ENCODE measurements at places on chromosomes 5 and 9. TPM values are rescaled to one million over a fixed set of nuclear protein-coding genes. Genes with fewer than 3 reads are reported as not detected.
A peak's percentile ranks its signal among the peaks of the same experiment; 100 is the strongest.

GRCh38 chr5:102911973-102912372 lies 156.9 kb downstream of the PAM start:
- DNase-seq: no peak

DNA sequence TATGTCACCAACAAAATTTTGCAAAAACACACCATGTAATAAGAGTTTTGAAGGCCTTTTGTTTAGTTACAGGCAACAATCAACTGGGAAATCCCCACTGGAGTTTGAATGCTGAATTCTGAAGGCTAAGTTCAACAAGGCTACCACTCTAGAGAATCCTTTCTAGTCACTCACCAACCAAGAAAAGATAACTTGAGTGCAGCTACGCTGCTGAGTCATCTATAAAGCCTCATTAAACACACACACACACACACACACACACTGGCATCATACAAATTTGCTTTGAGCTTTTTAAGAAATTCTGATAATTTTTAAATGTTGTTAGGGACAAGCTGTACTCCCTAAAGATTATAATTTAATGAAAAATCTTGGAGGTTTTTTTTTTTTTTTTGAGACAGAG lies 219.6 kb downstream of the DENND1A start:
- DNase-seq: no peak

- DNase-seq: no peak
Observed at GRCh38 chr5:105506692-105507277, 1944.2 kb upstream of the NUDT12 start.

DNA sequence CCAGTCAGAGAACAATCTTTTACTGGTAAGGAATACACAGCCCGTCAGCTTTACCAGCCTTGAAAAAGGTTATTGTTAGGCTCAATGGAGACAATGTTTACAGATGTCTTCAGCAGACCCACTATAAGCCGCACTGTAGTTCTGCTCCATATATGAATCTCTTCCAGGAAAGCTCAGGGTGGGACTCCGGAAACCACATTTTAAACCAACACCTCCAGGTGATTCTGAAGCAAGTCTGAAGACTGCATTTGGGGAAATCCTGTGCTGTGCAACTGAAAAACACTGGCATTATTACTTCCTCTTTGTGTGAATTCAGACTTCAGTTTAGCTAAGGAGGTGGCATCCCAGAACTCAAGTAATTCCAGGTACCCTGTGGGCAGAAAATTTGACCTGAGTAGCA lies 3.5 kb downstream of the GZMK start:
- peak; percentile 53 for DNase-seq

GRCh38 chr9:125176636-125177035 lies 13.0 kb downstream of the PPP6C start:
- no peak for DNase-seq

The PCDHGB1 gene
- total RNA-seq: 0.48 TPM

DNA sequence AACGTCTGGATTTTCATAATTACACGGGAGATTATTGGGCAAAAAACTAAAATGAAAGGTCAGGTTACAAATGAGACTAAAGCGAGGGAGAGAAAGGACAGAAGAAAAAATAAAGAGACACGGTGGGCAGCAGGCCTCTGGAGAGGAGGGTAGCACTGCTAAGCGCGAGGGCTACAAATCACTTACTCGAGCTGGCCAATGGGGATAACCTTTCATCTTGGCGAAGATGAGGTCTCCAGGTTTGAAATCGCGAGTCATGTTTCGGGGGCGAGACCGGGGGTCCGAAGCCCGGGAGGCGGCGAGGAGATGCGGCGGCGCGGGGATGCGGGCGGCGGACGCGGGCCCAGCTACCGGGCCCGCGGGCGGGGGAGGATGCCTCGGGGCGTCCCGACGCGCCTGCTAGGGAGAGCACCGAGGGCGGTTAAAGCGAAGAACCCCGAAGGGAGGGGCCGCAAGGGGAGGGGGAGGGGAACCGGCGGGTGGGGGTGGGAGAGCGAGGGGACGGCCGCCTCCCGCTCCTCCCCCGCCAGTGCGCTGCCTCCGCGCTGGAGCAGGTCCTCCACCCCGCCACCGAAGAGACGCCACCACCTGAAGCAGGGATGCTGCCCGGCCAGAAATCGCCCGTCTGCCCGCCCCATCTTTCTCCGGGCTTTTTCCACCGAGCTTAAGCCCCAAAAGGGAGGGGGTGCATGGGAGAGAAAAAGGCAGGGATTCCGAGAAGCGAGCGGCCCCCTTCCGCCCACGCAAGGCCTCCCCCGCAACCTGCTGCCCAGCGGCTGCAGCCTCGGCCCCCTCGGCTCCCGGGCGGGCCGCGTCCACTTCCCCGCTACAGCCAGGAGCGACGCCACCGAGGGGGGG lies 610 bp downstream of the PSIP1 start:
- DNase-seq: peak; percentile 53

- no peak for DNase-seq
Observed at GRCh38 chr5:142881076-142881783, 111.1 kb downstream of the ARHGAP26 start.

DNA sequence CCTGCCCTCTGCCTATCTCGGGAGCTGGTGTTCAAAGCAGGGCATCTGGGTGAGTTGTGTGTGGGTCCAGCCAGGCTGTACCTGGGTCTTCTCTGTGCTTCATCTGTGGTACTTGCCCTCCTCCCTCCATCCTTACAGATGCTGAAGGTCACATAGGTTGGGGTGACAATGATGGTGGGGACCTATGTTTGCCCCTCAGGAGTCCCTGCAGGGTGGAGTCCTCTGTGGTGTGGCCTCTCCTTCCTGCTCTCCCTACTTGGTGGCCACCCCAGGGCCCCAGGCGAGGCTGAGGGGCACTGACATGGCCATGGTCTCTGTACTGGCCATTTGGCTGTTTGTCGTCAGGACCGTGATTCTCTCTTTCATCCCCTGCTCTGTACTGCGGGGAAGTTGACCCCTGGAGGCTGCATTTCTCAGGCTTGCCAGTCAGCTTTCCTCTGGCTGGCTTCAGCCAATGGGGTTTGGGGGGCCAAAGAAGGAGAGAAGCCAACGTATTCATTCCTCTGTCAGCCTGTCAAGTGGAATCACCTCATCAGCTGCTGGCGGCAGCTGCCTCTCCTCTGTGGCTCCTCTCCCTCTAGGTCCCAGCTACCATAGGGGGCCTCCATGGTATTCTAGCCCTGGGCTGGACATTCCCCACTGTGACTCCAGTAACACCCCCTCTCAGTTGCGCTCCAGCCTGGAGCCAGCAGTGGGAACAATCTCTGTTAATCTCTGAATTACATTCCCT lies 4.6 kb downstream of the DCANP1 start:
- DNase-seq: no peak

GRCh38 chr5:191036-191948 lies at the start of gene LRRC14B:
TSS of gene LRRC14B (plus strand) at chr5:191495. CDS start at chr5:191539, 44 bp downstream.
- DNase-seq: no peak

- DNase-seq: no peak
Observed at GRCh38 chr9:124392871-124393460, 22.3 kb downstream of the PSMB7 start.

DNA sequence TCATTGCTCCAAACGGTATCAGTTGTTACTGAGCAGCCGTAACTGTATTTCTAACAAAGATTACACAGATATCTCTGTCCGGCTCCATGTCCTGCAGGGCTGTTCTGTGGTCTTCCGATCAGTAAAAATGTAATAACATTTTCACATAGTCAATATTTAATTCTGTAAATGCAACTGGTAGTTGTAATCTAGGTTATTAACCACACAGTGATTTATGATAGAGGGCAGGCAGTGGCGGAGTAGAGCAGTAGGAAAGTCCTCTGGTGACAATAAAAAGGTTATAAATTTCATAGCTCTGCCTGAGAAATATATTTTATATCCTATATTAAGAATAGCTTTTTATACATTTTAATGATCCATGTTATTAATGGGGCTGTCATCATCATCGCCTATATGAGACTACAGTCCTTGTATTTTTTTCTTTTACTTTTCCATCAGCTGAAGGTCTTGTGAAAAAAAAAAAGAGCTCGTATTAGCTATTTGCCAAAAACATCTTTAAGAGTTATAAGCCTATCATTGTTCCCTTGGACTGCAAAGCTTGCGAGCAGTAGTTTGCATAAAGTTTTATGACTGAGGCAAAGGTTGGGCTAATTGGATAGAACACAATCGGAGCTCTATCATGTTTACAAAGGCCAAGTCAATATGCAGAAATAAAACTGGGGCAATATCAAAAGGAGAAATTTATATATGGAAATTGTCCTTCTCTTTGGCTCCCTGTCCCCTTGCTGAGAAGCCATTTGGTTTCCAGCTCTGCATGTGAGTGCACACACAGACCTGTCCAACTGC lies 648.0 kb downstream of the IRX1 start:
- no peak for DNase-seq

The PTGES gene
- 0.39 TPM for total RNA-seq

GRCh38 chr9:7980691-7981289 lies 181.2 kb upstream of the DMAC1 start:
- DNase-seq: no peak

The FOXE1 gene
- total RNA-seq: not detected

The SH3RF2 gene
- 0.57 TPM for total RNA-seq

DNA sequence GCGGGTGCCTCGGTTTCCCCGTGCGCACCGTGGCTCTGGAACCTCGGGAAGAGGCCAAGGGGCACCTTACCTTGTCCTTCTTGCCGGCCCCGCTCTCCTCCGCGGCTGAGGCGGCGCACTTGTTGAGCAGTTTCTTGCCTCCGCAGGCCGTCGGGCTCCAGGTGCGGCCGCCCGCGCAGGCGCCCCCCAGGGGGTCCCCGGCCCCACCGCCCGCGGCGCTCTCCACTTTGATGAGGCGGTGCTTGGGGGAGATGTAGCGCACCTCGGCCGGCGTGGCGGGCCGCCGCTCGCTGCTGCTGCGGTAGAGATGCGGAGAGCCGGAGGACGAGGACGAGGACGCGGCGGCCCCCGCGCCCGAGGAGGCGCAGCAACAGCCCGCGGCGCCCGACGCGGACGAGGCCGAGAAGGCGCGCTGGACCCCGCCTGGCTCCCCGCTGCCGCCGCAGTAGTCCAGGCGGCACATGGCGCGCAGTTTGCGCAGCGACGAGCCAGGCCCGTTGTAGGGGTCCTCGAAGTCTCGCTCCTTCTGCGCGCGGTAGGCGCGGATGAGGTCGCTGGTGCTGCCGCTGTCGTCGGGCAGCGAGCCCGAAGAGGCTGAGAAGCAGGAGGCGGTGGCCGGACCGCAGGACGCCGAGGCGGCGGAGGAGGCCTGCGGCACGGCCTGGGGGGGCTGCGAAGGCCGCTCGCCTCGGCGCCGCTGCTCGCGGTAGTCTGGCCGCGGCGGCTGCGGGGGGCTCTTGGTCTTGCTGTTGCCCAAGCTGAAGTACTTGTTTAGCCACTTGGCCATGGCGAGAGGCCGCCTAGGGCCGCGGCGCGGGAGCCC lies 957 bp downstream of the SHB start:
- no peak for DNase-seq

GRCh38 chr5:174601946-174602345 lies 122.4 kb upstream of the MSX2 start:
- DNase-seq: no peak

GRCh38 chr9:78351816-78352215 lies 54.9 kb downstream of the PSAT1 start:
- no peak for DNase-seq

The PCDHB9 gene
- total RNA-seq: not detected

DNA sequence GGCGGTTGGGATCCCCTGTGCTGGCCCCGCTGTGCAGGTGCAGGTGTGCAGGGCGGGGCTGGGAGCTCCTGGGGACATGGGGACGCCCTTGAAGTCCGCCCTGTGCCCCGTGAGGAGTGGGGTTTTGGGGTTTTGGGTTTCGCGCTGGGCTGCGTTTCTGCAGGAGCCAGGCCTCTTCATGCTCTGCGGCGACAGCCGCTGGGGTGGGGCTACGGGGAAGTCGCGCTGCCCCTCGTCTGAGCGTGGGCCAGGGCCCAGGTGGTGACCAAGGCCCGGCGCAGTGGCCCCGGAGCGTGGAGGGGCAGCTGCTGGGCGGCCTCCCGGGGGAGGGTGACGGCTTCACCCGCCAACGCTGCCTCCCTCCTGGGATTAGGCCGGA lies 47.8 kb upstream of the IRX4 start:
- DNase-seq: no peak

The EDIL3 gene
- total RNA-seq: not detected

DNA sequence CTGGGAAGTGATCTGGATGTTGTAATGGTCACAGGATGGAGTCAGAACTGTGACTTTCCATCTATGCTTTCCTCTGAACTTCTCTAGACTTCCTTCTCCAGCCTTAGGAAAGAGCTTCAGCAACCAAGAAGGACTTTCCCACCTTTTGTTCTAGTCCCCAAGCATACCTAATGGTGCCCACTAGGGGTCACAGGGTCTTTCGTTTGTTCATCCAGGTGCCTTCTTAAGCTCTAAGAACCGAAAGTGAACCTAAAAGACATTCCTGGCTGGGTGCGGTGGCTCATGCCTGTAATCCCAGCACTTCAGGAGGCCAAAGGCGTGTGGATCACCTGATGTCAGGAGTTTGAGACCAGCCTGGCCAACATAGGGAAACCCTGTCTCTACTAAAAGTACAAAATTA lies 1.8 kb upstream of the WNT8A start:
- DNase-seq: no peak

DNA sequence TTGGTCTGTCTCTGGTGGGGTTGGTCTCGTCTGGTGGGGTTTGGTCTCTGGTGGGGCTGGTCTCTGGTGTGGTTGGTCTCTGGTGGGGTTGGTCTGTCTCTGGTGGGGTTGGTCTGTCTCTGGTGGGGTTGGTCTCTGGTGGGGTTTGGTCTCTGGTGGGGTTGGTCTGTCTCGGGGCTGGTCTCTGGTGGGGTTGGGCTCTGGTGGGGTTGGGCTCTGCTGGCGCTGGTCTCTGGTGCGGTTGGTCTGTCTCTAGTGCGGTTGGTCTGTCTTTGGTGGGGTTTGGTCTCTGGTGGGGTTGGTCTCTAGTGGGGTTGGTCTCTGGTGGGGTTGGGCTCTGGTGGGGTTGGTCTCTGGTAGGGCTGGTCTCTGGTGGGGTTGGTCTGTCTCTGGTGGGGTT lies 16.3 kb upstream of the CD74 start:
- no peak for DNase-seq

DNA sequence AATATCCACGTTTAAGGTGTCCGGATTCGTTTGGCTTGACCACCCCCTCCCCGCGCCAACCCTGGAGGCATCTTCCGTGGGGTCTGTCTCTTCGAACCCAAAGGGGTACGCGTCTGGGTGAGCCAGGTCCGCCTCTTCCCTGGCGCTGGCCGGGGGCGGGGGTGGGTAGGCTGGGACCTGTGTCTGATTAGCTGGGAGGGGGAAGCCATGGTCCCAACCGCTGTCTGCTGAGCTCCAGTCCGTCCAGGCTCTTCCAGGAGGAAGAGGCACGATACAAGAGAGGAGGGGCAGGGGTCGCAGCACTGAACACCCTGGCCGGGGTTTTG lies at the start of gene LVRN:
Gene LVRN, plus strand, starts transcription at position 237 of the 326 bp plus-strand sequence. CDS start 143 bp downstream, outside the sequence.
- DNase-seq: no peak
